Stimulated activated effector memory CD8-positive, alpha-beta T cell treated with anti-CD3 and anti-CD28 coated beads, Interleukin-12 subunit alpha, Interleukin-12 subunit beta, amount 100 ng/mL, for 72 hours (primary cell): ENCODE measurements at places on chromosomes 4 and X.

- DNase-seq = no peak
Measured at GRCh38 chr4:1799387-1800375, 6.6 kb downstream of the FGFR3 start.

- no peak for DNase-seq
Measured at GRCh38 chrX:70025464-70025863, 24.3 kb downstream of the AWAT2 start.

- DNase-seq = no peak
Measured at GRCh38 chrX:1213971-1214370, 1.5 kb upstream of the CRLF2 start.

GRCh38 chr4:24197955-24198354, 308.1 kb upstream of the PPARGC1A start:
- no peak for DNase-seq

- no peak for DNase-seq
Measured at GRCh38 chr4:163768014-163768413, 273.5 kb downstream of the TMA16 start.

DNA sequence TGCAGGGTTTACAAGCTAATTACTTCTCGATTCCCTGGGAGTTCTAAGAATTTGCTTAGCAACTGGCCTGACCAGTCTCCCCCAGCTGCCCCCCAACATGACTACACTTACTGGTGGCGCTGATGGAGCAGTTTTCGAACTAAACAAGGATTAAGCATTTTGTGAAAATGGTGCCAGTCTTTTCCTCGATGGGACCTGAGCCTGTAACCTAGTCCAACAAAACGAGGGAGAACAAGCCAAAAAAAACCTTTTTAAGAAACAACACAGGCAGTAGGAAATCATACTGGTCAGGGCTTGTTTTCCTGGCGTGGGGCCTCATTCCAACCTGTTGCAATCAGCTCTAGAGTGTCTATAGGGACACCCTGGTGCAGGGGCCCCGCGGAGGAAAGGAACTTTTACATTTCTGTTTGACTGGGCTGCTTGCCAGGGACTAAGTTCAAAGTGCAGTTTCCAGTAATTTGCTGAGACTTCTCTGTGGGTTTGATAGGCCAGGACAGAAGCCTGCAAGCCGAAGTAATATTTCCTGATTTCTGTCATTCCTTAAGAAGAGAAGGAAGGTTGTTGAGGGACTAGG, 158.7 kb downstream of the SPRY1 start:
- no peak for DNase-seq

DNA sequence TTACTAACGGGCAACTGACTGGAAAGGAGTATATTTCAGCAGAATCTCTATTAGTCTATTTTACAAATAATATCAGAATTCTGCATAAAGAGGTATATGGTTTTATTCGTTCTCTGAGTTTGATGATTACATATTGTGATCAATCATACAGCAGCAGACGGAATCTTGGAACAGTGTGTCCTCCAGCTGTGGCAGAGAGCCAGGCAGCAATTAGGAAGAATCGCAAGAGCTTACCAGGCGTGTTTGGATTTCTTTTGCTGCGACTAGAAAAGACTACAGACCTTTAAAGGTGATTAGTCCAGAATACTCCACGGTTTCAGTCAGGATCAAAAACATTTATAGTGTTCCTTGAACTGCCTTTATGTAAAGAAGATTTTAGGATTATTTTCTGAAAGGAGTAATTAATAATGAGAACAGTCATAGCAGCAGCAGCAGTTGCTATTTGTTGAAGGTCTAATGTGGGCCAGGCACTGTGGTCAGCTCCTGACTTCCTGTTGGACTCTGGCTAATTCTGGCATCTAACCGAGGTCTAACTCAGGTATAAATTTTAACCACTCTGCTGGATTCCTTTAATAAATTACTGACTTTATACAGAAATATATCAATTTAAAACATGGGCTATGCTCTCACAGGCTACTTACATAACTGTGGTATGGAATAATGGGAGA, 225.3 kb upstream of the CXorf66 start:
- DNase-seq = no peak
